Activated CD4-positive, alpha-beta T cell treated with anti-CD3 and anti-CD28 coated beads, Interleukin-10, Interleukin-2, amounts not matched to agents 100 ng/mL and 50 ng/mL, durations not matched to agents 16 hours and 8 hours (primary cell): ENCODE measurements at places on chromosomes 16 and 17.

DNA sequence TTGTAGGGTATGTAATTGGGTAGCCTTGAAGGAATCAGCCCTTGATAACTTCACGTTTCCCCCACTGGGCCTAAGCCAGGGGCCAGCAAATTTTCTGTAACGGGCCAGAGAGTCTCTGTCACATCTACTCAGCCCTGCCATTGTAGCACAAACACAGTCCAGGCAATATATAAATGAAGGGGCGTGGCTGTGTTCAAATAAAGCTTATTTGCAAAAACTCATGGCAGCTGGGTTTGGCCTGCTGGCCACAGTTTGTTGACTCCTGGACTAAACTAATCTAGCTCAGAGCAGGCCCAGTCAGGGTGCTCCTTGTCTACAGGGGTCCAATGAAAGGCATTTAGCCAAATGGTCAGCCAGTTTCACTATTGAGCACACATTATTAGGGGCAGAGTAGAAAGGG is 141.6 kb downstream of the CCDC182 start:
- no peak for DNase-seq

DNA sequence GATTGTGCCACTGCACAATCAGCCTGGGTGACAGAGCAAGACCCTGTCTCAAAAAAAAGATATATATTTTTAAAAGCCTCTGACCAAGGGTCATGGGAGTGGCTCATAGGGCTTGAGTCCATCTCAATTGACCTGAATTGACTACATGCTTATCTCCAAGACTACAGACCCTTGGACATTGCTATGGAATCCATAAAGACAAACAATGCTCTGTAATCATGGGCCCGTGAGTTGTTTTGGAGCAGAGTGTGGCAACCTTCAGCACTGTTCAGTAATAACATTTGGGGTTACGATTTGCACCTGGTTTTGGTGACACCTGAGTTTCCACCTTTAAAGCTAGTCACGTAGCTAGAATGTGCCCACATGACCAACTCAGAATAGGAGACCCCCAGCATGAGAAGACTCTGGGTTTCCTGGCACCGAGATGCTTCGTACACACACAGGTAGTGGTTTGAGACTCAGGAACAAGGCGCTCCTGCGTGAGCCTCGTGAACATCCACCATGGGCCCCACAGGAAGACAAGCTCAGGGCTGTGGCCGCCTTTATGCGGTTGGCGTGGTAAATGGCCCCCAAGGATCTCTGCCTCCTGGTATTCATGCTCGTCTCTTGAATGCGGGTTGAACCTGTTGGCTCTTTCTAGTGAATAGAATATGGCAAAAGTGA is 66.6 kb upstream of the RPH3AL start:
- DNase-seq: peak; percentile 40

- no peak for DNase-seq
These were observed 141.2 kb upstream of the ZFHX3 start for GRCh38 chr16:73189136-73189535.

DNA sequence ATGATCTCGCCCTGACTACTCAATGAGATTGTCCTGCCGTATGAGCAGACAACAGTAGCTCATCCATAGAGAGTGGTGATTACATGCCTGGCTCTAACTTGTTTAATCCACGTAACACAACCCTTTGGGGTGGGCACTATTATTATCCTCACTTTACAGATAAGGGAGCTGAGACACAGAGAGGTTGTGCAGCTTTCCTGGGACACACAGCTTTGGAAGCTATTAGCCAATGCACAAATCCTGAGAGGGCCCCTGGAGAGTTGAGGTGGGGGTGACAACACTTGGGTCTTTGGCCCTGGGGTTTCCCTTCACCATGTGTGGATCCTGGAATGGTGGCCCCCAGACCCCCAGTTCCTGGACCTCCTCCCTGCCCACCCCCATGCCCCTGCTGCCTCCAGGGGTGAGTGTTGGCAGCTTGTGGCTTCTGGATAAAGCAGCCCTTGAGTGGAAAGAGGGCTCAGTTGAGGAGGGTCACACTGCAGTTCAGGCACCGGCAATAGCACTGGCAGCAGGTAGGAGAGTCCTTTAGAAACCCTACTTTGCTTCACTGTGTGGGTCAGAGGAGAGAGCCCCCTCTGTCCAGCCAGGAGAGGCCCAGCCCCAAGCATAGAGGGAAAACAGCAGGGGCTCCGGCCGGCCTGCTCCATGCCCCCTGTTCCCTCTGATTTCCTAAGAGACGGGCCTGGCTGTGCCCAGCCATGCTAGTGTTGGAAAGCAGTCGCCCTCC is 230.7 kb downstream of the KATNIP start:
- no peak for DNase-seq

DNA sequence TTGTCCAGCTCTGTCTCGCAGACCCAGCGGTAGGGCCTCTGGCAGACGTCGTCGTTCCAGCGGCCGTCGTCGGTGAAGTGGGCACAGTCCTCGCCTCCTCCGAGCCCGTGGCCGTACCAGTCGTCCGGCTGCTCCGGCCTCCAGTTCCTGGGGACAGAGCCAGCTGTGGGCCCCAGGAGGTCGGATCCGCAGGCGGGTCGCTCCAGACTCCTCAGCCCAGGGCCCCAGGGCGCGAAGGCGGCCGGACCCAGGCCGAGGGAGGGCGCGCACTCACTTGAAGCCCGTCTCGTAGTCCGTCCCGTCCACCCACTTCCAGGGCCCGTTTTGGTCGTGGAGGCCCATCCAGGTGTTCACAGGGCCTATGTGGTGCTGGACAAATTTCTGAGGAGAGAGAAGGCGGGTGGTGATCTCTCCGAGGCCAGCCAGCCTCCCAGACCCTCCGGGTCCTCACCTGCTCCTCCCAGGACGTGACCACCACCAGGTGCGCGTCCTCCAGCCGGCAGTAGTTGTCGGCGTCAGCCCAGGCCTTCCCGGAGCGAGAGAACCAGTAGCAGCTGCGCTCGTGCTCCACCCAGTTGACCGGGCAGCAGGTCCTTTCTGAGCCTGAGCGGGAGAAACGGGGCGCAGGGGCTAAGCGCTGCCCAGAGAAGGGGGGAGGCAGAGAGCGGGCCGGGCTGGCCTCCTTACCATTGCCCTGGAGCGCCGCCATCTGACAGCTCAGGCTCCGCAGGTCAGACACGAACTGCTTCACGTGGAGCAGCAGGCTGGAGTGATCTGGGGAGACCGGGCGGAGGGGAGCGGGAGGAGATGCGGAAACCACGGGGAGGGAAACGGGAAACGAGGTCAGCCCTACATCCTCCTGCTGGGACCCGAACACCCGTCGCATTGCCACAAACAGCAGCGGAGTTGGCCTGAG is 5.2 kb downstream of the ASGR1 start:
- DNase-seq: peak; percentile 26

DNA sequence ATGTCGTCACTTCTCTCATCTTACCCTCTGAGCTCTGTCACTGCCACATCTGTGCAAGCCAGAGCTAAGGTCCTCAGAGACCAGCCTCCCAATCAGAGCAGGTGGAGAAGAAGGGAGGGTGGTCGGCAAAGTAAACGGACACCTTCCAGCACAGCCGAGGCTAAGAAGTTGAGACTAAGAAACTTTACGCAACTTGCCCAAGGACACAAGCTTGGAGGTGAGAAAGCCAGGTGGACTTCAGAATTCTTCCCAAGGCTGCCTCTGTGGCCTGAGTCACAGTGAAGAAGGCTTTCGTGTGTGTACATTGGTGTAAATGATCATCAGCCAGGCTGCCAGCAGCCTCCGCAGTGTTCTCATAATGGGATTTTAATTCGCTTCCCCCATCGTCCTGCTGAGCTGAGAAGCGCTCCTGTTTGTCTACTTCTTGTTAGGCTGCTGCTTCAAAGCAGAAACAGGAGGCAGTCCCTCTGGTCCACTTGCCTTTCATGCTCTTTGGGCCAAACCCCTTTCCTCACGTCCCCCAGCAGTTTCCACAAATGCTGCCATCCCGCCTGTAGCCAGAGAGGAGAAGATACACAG is 125.0 kb upstream of the RPL38 start:
- no peak for DNase-seq

GRCh38 chr17:80769936-80770625 is 221.6 kb upstream of the CHMP6 start:
- DNase-seq: no peak

GRCh38 chr17:41127371-41127770 is 3.4 kb upstream of the KRTAP4-12 start:
- DNase-seq: no peak

GRCh38 chr16:18803569-18804462 is 2.5 kb upstream of the ARL6IP1 start:
- DNase-seq: peak; percentile 46

DNA sequence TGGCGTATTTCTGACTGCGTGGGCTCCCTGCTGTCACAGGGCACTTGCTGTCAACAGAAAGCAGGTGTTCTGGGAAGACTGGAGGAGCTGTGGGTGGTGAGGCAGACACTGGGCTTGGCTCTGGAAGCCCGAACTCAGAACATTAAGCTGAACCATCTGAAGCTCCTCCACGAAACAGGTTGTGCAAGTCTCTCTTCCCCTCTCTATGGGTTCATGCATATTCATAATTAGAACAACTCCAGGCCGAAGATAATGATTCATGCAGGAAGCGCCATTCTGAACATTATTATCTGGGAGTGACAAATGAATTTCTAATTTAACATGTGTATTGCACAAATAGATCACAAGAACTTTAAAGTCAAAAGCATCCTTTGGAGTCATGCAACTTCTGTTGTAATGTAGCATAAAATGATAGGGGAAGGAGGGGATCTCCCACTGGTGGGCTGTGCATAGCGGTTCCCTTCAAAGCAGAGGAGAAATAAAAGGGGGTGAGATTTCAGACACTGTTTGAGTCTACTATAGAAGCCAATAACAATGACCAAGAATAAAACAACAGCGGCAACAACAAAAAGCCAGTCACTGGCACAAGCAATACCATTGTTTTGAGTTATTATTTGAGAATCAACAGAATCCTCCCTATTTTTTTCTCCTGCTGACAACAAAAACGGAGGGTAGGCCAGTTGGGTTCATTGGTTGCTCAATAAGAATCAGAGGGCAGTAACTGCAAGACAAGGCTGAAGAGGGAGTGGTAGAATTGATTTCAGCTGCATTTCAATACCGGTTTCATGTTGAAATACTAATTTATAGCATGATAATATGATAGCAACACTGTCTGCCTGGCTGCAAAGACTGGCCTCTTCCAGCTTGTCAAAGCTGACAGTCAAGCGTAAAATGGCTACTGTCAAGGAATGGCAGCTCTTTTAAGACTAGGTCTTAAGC is 407.3 kb downstream of the XYLT1 start:
- DNase-seq: no peak
